ENCODE measurements at places on chromosomes 11 and 22.
A peak's percentile ranks its signal among the peaks of the same experiment; 100 is the strongest.

- no peak for DNase-seq
These were observed 105.5 kb upstream of the PARVA start for GRCh38 chr11:12271826-12272366.

GRCh38 chr11:77598195-77598594 is 8.4 kb downstream of the AQP11 start:
- DNase-seq = no peak

GRCh38 chr22:20111045-20111688 is 4.7 kb upstream of the RANBP1 start:
- no peak for DNase-seq

DNA sequence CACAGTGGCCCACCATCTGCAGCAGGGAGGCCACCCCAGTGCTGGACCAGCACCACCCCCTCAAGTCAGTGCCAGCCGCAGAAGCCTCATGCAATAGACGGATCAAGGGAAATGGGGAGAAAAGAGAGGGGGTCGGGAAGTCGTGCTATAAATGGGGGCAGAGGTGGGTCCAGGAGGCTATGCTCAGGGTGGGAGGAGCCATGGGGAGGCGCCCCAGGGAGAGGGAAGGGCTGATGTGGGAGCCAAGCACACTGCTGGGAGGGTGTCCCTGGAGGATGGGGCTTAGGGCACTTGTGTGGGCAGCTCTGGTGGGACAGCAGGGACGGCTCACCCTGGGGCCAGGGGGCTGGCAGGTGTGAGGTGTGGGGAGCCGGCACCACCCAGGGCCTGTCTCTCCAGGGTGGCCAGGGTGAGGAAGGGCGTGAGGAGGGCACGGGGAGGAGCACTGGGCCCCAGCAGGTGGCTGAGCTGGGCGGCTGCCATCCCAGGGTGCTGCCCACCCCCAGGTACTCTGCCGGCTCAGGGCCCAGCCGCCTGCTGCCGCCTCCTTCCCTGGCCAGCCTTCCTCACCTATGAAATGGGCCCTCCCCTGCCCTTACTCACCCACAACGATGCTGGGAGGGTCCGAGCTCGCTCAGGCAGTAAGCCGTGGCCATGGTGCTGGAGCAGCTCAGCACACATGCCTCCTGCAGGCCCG is 18.0 kb downstream of the PHLDA2 start:
- no peak for DNase-seq

DNA sequence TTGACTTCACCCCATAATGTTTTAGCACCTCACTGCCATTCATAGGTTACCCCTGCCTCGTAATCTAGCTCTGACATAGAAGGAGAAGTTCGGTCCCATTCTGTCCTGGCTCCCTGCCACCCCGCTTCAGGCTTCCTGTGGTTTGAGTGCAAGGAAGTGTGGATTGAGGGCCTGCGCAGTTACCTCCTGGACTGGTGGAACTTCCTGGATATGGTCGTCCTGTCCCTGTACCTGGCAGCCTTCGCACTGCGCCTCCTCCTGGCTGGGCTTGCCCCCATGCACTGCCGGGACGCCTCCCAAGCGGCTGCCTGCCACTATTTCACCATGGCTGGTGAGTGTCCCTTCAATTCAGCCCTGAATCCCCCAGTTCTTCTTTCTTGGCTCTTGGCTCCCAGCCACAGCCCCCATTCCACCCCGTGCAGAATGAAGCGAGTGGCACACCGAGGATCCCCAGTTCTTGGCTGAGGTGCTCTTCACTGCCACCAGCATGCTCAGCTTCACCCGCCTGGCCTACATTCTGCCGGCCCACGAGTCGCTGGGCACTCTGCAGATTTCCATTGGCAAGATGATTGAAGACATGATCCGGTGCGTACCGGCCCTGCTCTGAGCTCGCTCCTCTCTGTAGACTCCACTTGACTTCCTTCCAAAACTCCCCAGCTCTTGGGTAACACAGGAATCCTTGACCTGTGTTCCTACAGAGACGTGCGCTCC is 15.4 kb downstream of the ART5 start:
- DNase-seq = no peak

- no peak for DNase-seq
These were observed 21.1 kb downstream of the EIF3L start for GRCh38 chr22:37870273-37870672.

DNA sequence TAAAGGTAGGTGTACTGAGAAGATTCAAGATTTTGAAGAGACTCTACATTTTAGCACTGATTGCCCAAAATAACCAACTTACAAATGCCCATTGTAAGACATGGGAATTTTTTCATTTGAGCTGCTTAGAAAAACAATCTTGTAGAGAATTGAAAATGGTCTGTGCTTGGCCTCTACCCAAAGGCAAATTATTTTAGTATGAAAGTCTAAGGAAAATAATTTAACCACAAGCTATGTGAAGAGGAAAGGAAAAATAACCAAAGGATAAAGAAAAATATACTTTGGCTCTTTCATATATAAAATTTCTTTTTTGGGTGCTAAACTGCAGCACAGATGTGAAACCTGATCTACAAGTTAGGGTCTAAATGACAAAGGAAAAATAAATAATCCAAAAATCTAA is 54.9 kb downstream of the ME3 start:
- no peak for DNase-seq

- DNase-seq = no peak
These were observed 30.1 kb downstream of the SMCO4 start for GRCh38 chr11:93512949-93513667.

GRCh38 chr22:29518427-29518826 is 35.1 kb downstream of the THOC5 start:
- no peak for DNase-seq

DNA sequence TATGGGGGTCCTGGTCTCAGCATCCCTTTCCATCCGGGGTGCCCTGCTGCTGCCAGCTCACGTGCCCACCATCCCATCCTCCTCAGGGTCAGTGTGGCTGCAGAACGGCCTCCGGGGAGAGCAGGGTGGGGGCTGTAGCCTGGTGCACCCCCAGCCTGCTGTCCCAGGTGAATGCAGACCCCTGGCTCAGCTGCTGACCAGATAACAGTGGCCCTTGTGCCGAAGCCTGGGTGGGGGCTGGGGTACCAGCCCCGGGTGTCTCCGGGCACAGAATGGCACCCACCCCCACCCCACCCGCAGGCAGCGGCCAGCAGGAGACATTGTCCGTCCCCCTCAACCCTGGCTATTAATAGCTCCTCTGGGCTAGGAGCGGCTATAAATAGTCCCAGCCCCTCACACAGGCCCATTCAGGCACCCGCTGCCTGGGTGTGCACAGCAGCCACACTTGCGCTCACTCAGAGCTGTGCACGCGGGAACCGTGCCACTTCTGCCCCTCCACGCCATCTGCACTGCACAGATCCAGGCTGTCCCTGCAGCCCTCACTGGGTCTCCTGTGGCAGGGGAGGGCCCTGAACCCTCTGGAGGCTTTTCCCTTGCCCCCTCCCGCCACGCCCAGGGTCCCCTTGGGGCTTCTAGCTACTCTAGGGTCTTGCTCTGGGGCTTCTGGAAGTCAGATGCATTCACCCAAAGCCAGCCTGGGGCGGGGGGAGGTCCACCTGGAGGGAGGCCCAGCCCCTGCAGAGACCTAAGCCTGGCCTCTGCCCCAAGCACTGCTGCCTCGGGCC is 18.7 kb downstream of the CRELD2 start:
- DNase-seq = peak; percentile 69

- no peak for DNase-seq
These were observed 958.0 kb upstream of the CNTN5 start for GRCh38 chr11:98062714-98063113.

GRCh38 chr11:64967375-64967774 is 4.5 kb downstream of the MAJIN start:
- DNase-seq = no peak

DNA sequence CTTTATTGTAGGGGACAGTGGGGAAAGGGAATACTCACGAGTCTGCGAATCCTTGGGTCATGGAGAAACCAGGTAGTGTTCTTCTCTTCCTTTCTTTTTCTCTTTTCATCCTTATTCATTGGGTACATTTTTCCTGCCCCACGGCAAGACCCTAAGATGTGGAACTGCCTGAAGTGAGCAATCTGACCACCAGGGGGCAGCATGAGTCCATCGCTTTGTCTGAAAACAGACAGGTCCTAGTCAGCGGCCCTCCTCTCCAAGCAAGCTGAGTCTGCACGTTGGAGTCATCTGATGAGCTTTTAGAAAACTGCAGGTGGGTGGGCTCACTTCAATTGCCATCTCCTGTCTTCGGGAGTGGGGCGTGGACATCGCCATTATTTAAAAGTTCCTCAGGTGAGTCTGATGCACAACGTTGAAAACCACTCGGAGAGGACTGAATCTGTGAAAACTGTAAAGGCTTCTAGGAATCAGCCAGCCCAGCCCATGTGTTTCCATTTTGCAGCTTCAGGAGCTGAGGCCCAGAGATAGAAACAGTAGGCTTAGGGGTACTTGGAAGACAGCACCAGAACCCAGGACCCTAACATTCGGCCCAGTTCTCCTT is 34.0 kb upstream of the FBXO3 start:
- DNase-seq = peak; percentile 91

- DNase-seq = no peak
These were observed 374.3 kb upstream of the MPPED2 start for GRCh38 chr11:30960387-30960992.

GRCh38 chr11:76690736-76691135 is 20.2 kb upstream of the LRRC32 start:
- DNase-seq = no peak

- DNase-seq = no peak
These were observed 51.4 kb downstream of the ADAMTS15 start for GRCh38 chr11:130499828-130500227.

DNA sequence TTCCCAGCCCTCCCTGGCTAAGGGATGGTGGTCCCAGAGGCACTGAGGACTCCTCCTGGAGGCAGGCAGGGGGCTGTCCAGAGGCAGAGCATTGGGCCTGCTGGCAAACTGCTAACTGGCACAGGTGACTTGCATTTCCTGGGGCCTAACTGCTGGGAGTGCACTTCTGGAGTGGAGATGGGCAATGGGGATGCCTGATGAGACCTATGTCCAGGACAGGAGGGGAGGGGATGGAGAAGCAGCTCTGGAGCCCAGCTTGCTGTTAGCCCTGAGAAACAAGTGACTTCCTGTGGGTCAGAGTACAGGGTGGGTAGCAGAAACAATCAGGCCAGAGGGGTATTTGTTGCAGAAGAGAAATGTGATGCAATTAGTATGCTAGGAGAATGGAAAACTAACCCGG is 253.2 kb downstream of the ST3GAL4 start:
- no peak for DNase-seq

GRCh38 chr11:71329786-71330185 is 77.4 kb upstream of the SHANK2 start:
- no peak for DNase-seq

DNA sequence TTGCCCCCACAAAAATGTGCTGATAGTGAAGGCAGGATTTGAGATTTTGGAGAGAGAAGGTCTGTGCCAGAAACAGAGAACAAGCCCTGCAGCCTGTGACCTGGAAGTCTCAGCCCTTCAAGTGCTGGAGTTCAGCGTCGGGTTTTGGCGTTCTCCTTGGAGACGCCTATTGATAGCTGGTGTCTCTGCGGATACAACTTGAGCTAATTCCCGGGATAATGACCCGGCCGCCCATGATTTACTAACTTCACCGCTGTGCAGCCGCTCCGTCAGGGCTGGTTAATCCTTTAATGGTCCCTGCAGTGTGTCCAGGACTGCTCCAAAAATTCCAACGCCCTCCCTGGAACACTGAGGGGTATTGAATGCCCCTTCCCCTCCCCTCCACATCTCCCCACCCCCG is 76.6 kb downstream of the WT1 start:
- DNase-seq = no peak

GRCh38 chr11:47417712-47418111 is 8.5 kb downstream of the PSMC3 start:
- no peak for DNase-seq

DNA sequence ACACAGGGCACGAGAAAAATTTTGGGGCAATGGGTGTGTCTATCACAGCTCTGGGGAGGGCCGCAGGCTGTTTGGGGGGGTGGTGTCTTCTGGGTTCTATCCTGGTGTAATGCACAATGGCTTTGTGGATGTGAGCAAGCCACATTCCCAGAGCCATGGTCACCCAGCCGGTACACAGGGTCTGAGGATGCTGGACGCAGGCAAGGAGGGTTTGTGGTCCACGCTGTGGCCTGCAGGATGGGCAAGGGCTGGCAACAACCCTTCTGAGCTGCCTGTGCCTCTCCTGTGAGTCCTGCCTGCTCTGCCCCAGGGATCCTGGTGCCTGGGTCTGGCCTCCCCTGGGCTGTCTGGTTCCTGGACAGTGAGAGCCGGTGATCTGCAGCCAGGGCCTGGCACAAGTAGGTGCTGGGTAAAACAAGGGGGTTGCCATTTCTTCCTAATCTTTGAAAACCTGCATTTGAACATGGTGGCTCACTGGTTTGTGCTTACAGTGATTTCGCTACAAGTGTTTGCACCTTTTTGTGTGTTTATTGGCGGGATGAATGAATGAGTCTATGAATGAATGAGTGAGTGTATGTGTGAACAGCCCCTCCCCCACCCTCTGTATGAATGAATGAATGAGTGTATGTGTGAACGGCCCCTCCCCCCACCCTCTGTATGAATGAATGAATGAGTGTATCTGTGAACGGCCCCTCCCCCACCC is 4.4 kb upstream of the MRPL23 start:
- DNase-seq = no peak

GRCh38 chr11:35160902-35161597 is 22.1 kb downstream of the CD44 start:
- DNase-seq = no peak

DNA sequence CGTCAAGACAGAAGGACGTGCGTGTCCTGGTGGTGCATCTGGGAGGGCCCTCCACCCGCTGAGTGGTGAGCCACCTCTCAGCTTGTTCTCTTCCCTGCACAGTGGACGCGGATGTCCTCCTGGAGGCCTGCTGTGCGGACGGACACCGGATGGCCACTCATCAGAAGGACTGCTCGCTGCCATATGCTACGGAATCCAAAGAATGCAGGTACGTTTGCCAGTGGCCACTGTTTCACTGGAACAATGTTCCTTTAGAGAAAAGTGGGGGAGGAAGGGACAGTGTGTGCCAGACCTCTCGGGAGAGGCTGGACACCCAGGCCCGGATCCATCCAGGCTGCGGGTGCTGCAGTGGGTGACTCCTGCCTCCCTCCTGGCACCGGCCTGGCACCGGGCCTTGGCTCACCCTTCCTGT is 15.9 kb downstream of the FBLN1 start:
- DNase-seq = no peak

- DNase-seq = peak; percentile 44
These were observed 5.8 kb upstream of the RPS6KA4 start for GRCh38 chr11:64352995-64353714.

GRCh38 chr22:45402466-45402985 is 10.9 kb downstream of the SMC1B start:
- no peak for DNase-seq

DNA sequence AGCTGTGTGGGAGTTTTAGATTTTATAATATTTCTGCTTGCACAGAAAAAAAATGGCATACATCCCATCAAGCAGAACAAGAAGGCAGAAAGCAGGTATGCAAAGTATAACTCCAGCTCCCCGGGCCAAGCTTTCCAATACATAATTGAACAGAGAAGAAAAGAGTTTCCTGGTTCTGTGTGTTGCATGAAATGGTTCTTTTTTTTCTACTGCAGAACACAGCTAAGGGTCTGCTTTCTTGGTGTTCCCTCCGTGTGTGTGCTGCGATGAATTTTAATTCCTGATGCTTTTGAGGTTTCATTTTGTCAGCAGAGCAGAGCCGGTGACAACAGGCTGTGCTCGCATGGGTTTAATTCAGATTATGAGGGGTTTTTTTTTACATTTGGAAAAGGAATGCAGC is 70.7 kb upstream of the TTC12 start:
- no peak for DNase-seq
